ENCODE measurements at places on chromosomes 1 and 21.

DNA sequence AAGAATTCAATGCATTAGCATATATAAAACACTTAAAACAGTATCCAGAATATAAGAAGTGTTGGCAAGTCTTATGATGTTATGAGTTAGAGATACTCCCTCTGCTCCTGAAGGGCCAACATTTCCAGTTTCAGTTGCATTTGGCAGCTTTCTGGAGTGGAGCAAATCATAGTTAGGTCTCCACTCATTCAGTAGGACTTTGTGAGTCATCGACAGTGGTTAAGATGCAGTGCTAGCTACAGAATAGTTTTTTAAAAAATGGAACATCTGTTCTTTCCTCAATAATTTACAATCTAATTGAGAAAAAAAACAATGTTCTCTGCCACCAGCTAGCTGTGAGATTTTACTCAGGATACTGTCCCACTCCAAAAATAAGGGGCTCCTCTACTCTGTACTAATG, 389.1 kb downstream of the HLX start:
- DNase-seq = peak; percentile 35

DNA sequence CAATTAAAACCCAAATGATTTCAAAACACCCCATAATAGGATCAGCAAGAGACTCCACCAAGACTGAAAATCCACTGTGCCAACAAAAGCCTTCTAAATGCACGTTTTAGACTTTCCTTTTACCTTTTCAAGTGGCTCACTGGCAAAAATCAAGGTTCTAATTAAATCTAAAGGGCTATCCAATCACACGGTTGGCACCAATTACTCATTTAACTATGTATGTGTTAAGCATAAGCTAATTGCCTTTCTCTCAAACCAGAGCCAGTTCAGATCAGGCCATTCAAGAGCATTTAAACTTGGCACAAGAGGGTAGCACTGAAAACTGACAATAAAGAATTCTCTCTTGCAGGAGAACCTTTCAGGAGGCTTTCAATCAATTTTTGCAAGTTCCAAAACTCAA, 139.5 kb downstream of the RGS7 start:
- DNase-seq = no peak

DNA sequence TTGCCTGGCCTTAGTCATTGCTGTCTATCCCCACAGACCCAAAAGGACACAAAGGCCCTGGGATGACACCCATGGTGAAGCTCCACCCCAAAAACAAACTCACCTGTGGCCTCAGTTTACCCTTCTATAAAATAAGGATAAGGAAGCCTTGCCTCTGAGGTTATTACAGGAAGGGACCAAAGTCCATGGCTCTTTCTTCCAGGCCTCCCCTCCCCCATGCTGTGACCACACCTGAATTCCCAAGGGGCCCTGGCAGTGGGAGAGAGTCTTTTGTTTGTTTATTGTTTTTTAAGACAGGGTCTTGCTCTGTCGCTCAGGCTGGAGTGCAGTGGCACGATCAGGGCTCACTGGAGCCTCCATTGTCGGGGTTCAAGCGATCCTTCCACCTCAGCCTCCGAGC, 10.5 kb upstream of the TNFRSF25 start:
- DNase-seq = no peak

GRCh38 chr1:22044690-22045420, 7.7 kb upstream of the CDC42 start:
- DNase-seq = peak; percentile 23

GRCh38 chr1:26345718-26346117, 8.2 kb downstream of the CRYBG2 start:
- DNase-seq = no peak

- no peak for DNase-seq
Observed at GRCh38 chr1:185603158-185603557, 131.0 kb upstream of the HMCN1 start.

DNA sequence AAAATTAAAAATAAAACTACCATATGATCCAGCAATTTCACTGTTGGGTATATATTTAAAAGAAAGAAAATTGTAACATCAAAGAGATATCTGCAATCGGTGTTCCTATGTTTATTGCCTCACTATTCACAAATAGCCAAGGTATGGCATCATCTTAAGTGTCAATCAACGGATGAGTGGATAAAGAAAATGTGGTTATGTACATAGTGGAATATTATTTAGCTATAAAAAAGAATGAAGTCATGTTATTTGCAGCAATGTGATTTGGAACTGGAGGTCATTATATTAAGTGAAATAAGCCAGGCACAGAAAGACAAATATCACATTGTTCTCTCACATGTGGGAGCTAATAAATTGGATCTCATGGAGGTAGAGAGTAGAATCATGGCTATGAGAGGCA, 76.3 kb downstream of the RD3 start:
- no peak for DNase-seq

GRCh38 chr1:234246638-234247116, 126.6 kb upstream of the COA6 start:
- no peak for DNase-seq

DNA sequence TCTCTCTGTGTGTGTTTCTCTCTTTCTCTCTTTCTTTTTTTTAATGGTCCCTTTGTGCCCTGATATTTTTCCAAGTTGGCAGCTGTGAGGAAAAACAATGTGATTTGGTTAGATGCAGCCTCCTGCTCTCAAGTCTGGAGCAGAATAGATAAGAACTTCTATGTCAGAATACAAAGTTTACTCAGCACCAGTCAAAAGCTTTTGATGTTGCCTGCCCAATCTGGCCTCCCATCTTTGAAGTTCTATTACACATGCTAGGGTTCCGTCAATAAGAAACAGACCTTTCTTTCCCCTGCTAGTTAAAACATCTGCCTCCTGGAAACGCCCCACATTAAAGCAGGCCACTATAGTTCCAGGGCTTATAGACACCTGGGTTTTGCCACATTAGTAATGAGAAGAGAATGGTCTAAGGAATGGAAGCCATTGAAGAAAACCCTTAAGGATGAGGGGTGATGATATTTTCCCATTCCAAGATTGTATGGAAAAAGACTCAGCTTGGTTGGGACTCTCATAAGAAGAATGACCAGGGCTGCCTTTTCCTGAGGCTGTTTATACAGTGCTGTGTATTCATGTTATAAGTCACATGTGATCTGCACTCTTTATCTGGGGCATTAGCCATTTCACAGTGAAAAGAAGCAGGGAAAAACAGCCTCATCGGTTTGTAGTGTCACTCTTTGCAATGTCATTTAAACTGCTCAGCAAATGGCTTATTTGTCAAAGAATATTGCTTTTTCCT, 414.7 kb upstream of the PROX1 start:
- no peak for DNase-seq

DNA sequence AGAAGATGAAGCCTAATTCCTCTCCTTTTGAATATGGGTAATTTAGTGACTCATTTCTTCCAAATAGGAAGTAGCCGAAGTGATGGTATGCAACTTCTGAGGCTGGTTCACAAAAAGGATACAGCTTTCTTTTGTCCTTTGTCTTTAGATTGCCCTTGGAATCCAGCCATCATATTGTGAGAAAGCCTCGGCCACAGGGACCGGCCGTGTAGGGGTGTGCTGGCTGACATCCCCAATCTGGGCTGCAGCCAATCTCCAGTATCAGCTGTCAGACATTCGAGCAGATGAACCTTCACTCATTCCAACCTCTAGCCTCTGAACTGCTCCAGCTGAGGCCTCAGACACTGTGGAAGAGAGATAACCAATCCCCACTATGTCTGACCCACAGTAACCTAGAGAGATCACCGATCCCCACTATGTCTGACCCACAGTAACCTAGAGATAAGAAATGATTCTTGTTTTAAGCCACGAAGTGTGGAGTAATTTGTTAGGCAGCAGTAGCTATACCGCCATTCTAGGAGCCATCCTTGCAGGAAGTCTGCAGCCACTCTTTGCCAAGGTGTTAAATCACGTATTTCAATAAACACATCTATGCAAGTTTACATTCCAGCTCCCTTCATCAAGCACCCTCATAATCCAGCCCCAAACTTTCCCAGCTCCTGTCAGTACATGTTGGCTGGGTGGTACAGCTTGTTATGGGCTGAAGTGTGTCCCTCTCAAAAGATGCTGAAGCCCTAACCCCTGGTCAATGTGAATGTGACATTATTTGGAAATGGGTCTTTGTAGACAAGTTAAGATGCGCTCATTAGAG, 2.9 kb upstream of the DIP2A start:
- peak; percentile 11 for DNase-seq

DNA sequence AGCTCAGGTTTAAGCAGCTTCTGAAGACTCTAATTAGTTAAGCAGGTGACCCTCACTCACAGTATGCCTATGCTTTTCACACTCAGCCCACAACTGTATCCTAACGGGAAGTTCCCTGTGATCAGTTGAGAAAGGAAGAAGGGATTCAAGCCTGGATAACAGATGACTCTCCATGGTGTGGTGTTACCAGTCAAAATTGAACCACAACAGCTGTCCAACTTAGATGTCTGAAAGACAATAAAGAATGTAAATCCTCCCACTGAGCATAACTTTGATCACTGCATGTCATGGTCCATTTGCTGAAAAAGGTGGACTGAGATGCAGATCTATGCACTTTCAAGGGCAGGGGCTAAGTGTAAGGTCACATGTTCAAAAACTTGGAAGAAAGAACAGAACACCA, 32.3 kb upstream of the DIPK1A start:
- DNase-seq = no peak

- no peak for DNase-seq
Observed at GRCh38 chr1:234244482-234244881, 128.8 kb upstream of the COA6 start.

DNA sequence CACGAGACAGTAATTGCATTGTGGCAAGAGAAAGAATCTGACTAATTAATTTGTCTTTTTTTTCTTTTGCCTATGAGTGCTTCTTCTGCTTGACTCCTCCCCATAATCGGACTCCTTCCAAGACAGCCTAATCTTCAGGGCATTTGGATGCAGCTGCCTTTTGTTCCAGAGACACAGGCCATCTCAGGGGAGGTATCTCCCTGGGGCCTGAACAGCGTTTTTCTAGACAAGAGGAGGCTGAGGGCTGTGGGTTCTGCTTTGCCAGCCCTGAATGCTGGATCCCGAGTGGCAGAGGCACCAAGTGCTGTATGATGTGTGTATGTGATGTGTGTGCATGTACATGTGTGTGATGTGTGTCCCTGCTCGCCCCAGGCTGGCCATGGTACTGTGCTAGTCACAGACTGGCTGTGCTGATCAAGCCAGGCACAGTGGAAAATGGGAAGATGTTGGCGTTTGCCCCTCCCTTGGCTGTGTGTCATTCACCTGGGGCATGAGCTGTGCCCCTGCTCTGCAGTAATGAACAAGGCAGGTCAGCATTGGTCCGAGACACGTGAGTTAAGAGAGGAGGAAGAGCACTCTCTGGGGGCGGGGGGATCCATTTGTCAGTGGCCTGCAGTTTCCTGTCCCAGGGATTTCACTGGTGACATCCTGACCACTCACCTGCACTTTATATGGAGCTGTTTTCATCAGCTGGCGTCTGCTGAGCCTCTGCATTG, 77.2 kb downstream of the ADARB1 start:
- no peak for DNase-seq

GRCh38 chr1:74468982-74469603, 43.3 kb downstream of the LRRC53 start:
- DNase-seq = peak; percentile 18

DNA sequence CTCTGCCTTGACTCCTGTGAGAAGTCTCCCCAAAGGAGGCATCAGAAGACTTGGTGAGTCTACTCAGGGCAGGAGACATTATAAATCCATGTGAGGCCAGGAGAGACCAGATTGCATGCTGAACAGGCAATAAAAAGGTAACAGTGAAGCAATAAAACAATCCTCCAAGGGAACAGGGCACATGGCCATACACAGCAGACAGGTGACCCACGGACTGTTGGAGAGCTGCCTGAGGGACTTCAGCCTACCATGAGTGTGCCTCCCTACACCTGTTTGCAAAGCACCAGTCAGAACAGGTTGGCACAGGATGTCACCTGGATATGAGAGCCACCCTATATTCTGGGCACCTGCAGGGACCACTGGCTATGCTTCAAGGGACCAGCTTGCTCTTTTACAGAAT, 67.6 kb downstream of the MAB21L3 start:
- DNase-seq = no peak

GRCh38 chr1:192906334-192906733, 97.5 kb downstream of the RGS2 start:
- DNase-seq = no peak

DNA sequence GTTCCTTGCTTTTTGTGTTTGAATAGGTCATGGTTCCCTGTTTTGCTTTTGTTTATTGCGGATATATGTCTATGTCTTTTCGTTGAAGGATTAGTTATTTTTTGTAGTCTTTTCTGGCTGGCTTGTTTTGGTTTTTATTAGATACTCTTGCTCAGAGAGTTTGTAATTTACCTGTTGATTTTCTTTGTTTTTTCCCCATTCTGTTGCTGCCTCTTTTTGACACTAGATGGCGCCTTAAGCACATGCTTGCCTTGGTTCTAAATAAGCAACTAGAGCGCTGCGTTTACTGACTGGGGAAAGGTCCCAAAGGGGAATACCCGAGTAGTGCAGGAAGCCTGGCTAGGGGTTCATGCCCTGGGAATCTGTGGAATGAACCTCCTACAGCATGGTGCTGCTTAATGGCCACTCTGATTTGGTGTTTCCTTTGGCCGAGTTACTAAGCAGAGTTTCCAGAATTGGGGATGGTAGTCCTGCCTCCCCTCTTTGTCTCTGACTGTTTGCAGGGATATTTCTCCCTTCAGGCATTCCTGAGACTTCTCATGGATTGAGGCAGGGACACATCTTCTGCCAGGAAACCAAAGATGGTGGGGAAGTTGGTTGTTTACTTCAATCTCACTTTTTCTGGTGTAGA, 143.2 kb downstream of the PTPRU start:
- DNase-seq = no peak

- DNase-seq = no peak
Observed at GRCh38 chr1:73903092-73903491, 294.9 kb downstream of the LRRIQ3 start.

DNA sequence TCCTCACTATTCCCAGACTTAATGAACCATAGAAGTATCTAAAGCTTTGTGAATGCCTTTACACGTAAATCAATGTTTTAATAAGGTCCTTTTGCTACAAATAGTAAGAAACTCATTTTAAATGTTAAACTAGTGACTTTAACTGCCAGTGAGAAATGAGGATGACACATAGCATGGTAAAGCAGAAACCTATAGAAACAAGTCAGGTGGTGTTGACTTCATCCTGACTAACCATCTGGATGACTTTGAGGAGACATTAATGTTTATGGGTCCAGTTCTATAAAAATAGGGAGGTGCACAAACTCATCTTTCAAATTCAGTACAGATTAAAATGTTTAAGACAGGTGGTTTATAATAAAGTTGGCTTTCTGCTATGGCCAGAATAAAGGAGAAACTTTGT, 85.4 kb downstream of the COLGALT2 start:
- DNase-seq = no peak

DNA sequence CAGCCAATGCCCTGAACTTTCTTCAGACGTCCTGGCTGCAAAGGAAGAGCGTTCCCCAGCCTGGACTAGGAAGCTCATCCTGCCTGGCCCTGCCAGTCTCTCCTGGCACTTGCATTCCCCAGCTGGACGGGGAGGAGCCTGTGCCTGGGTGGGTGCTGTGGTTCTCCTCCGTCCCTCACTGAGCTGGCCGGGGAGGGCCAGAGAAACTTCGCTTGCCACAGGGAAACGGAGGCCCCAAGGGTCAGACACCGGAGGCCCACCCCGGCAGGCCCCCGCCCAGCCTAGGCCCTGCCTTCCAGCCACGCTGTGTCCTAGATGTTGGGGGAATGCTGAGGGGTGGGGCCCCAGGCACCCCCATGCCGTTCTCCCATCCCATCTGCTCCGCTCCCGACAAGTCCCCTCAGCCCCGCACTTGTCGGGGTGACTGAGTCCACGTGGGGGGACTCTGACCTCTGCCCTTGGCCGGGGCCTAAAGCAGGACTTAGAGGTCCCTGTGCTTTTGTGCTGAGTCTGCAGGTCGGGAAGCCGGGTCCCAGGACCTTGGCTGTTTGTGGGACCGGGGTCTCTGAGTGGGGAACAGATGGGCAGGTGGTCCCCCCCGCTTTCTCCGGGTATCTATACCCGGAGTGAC, 4.8 kb downstream of the FTCD start:
- DNase-seq = no peak
